SJSA1 (cell line): ENCODE measurements at places on chromosomes 5 and 9. TPM values are rescaled to one million over a fixed set of nuclear protein-coding genes. Genes with fewer than 3 reads are reported as not detected.

GRCh38 chr5:135327429-135328127 lies 71.5 kb downstream of the MACROH2A1 start:
- peaks cover 19% of the 10 kb centered on the region for H3K36me3 ChIP-seq
- H3K4me1 ChIP-seq = no peaks in the 10 kb centered on the region
- no peak overlapping the region for H3K27ac ChIP-seq
- no peak for DNase-seq
- H3K27me3 ChIP-seq = 0 out of 2 replicates have a peak, but pooled peaks cover 3% of the 10 kb centered on the region
- no peak overlapping the region for H3K4me3 ChIP-seq

QRFP gene
- total RNA-seq = not detected in 2 replicates

GRCh38 chr5:140181002-140181483 lies 6.1 kb downstream of the CYSTM1 start:
- peaks cover 4% of the 10 kb centered on the region; the same call in 1 of the 2 replicates for H3K4me1 ChIP-seq
- no peak overlapping the region for H3K27ac ChIP-seq
- no peak for DNase-seq
- no peaks in the 10 kb centered on the region for H3K36me3 ChIP-seq
- H3K27me3 ChIP-seq = no peaks in the 10 kb centered on the region

GRCh38 chr5:58794875-58795274 lies 212.0 kb downstream of the RAB3C start:
- no peak overlapping the region for H3K4me3 ChIP-seq
- no peaks in the 10 kb centered on the region for H3K4me1 ChIP-seq
- no peak for DNase-seq
- H3K36me3 ChIP-seq = no peaks in the 10 kb centered on the region

PNPLA7 gene
- total RNA-seq = 0.05 TPM in 1 of 2 replicates, not detected in the other

DNA sequence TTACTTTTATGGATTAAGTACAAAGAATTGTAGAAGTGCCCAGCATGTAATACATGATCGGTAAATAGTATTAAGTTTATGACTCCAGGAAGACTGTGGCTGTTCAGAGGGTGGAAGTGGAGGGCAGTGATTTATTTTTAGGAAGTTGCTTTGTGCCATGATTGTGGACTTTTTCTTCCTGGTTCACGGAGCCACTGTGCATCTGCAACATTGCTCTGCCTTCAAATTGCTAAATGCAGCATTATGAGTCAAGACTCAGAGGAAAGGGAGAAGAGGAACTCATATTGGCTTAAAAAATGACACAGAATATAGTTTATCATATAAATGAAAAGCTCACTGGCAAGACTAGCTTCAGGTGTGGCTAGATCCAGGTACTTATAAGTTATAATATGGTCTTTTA lies 301.5 kb downstream of the KCTD16 start:
- no peaks in the 10 kb centered on the region for H3K36me3 ChIP-seq
- H3K27ac ChIP-seq = no peak overlapping the region
- no peak overlapping the region for H3K4me3 ChIP-seq
- no peaks in the 10 kb centered on the region for H3K4me1 ChIP-seq
- H3K27me3 ChIP-seq = no peaks in the 10 kb centered on the region
- DNase-seq = no peak

GRCh38 chr5:151155775-151156506 lies 1.6 kb downstream of the ANXA6 start:
- H3K4me1 ChIP-seq = peaks cover 30% of the 10 kb centered on the region
- H3K27ac ChIP-seq = peak overlapping the region; percentile 22
- H3K27me3 ChIP-seq = no peaks in the 10 kb centered on the region
- peak; percentile 48 for DNase-seq
- peaks cover 46% of the 10 kb centered on the region for H3K36me3 ChIP-seq

GFI1B gene
- total RNA-seq = 0.05 TPM in 1 of 2 replicates, not detected in the other

- no peaks in the 10 kb centered on the region for H3K4me1 ChIP-seq
- H3K27ac ChIP-seq = no peak overlapping the region
- H3K27me3 ChIP-seq = no peaks in the 10 kb centered on the region
- no peak for DNase-seq
- no peak overlapping the region for H3K4me3 ChIP-seq
Measured at GRCh38 chr5:155655569-155655968, 642.0 kb downstream of the KIF4B start.

DNA sequence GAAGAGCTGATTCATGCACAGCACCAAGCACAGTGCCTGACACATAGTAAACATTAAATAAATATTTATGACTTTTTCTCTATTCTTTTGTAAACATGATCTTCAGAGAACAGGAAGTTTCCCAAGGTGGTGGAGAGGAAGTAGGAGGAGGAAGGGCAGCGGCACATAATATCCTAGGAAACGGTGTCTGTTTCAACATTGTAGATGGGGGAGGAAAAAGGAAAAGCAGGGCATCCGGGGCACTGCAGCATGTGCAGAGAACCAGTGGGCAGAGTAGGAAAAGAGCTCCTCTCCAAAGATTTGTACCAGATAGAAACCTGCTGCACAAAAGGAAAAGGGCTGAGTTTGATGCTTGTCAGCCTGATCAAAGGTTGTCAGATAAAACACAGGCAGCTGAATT lies 421.7 kb upstream of the ZNF462 start:
- H3K36me3 ChIP-seq = peaks cover 3% of the 10 kb centered on the region; the same call in 1 of the 2 replicates
- no peak for DNase-seq
- peaks cover 4% of the 10 kb centered on the region; the same call in 1 of the 2 replicates for H3K4me1 ChIP-seq
- H3K27ac ChIP-seq = no peak overlapping the region
- no peaks in the 10 kb centered on the region for H3K27me3 ChIP-seq

DNA sequence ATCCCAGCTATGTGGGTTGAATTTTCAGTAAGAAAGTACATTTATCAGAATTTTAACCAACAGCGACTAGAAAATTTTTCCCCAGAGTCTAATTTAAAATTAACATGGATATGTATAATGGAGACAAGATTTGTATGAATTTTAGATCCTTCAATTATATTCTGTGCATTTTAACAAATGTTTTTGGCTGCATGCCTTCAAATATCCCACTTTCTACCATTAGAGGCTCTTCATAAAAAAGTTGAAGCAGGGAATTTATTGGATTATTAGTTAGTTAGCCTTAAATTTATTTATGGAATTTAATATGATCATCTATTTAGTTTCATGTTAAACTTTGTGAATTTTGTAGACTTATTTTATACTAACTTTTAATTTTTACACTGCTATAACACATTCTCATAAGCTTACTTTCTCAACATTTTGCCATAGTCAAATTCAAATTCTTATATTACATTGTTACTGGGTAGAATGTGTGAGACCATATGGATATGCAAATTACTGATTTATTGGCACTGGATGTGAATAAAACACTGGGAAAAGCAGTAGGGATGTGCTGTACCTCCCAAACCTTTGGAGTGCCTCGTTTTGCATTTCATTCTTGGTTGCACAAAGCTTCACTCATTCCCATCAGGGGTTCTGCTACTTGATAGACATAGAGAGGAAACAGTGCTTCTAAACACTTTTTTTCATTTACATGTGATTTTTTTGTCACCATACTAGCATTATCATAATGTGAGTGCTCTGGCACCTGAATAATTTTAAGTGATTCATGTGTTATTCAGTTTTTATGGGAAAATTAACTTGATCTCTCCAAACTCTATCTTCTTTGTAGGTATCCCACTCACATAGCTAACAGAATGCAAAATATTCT lies 491.8 kb upstream of the COX7C start:
- no peaks in the 10 kb centered on the region for H3K27me3 ChIP-seq
- H3K27ac ChIP-seq = no peak overlapping the region
- no peaks in the 10 kb centered on the region for H3K36me3 ChIP-seq
- no peak overlapping the region for H3K4me3 ChIP-seq
- DNase-seq = no peak

DNA sequence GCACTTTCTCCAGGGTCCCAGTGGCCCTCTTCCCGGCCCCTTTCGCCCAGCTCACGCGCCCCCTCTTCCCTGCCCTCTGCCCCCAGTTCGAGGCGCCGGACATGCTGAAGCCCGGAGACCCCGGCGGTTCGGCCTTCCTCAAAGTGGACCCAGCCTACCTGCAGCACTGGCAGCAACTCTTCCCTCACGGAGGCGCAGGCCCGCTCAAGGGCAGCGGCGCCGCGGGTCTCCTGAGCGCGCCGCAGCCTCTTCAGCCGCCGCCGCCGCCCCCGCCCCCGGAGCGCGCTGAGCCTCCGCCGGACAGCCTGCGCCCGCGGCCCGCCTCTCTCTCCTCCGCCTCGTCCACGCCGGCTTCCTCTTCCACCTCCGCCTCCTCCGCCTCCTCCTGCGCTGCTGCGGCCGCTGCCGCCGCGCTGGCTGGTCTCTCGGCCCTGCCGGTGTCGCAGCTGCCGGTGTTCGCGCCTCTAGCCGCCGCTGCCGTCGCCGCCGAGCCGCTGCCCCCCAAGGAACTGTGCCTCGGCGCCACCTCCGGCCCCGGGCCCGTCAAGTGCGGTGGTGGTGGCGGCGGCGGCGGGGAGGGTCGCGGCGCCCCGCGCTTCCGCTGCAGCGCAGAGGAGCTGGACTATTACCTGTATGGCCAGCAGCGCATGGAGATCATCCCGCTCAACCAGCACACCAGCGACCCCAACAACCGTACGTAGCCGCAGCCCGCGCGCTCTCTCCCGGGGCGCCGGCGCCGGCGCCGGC lies 1.0 kb downstream of the PRDM6 start:
- H3K4me3 ChIP-seq = peak overlapping the region; percentile 78
- H3K4me1 ChIP-seq = peaks cover 23% of the 10 kb centered on the region
- peaks cover 10% of the 10 kb centered on the region; the same call in 1 of the 2 replicates for H3K36me3 ChIP-seq
- H3K27ac ChIP-seq = no peak overlapping the region

PCDHB15 gene
- total RNA-seq = 0.74 and 1.0 TPM in 2 replicates
